ENCODE measurements at places on chromosomes 1 and 21. TPM values are rescaled to one million over a fixed set of nuclear protein-coding genes. Genes with fewer than 3 reads are reported as not detected.

DNA sequence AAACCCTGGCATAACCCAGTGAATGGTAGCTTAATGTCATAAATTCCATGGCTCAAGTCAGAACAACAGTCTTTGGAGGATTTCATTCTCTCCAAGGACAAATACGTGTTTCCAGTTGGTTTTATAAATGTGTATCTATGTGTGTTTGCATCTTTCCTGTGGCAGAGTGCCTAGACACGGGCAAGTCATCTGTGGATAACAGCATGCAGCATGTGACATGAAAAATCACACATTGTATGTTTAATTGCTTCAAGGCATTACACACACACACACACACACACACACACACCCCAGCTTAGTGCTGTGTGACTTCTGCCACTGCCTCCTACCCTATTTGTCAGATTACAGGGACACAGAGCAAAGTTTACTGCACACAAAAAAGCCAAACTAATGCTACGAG lies 68.2 kb upstream of the SSX2IP start:
- no peak overlapping the region for H3K4me3 ChIP-seq
- DNase-seq, result no peak
- no peaks in the 10 kb centered on the region for H3K36me3 ChIP-seq
- H3K27ac ChIP-seq, result no peak overlapping the region
- H3K4me1 ChIP-seq, result peaks cover 15% of the 10 kb centered on the region

DNA sequence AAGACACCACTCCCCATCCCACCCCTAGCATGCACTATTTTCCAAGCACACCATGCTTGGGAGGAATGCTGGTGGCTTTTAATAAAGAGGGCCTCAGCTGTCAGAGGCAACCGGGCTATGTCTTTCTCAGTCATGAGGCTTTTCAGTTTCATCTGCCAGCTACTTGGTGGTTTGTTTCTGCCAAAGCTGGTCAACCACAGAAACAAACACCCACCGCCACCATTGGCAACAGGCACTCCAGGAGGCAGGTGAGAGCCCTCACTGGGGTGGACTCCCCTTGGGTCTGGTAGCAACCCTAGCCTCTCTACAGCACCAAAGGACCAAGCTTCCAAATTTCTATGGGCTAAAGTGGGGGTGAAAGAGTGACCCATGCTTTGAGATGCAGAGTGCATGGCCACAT lies 54.3 kb upstream of the CD1D start:
- H3K36me3 ChIP-seq, result no peaks in the 10 kb centered on the region
- H3K4me1 ChIP-seq, result no peaks in the 10 kb centered on the region
- no peaks in the 10 kb centered on the region for H3K27me3 ChIP-seq
- no peak for DNase-seq
- H3K27ac ChIP-seq, result no peak overlapping the region

- no peaks in the 10 kb centered on the region for H3K4me1 ChIP-seq
- no peak for DNase-seq
- no peaks in the 10 kb centered on the region for H3K36me3 ChIP-seq
- H3K27ac ChIP-seq, result no peak overlapping the region
- no peaks in the 10 kb centered on the region for H3K27me3 ChIP-seq
These were observed 320.2 kb downstream of the MATN1 start for GRCh38 chr1:30403061-30403645.

GRCh38 chr1:44281962-44282703 lies 68.9 kb downstream of the DMAP1 start:
- no peaks in the 10 kb centered on the region for H3K4me1 ChIP-seq
- no peak overlapping the region for H3K27ac ChIP-seq
- DNase-seq, result no peak

Gene HSF2BP
- 0.63 TPM for total RNA-seq

DNA sequence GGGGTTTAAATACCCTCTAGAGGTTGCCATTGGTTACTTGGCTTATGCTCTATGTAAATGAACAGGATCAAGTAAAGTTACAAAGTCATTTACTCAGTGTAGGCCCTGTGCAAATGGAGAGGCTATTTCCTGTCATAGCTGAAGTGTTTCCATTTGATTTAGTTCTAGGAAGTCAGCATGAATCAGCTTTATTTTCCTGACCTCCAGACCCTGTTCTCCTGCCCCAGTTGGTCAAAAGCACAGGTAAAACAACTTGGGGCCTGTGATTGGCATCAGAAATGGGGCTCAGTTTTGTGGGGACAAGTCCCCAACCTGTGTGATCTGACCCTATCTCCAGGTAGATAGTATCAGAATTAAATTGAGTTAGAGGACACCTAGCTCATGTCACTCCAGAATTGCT lies 239.9 kb downstream of the HHAT start:
- no peaks in the 10 kb centered on the region for H3K36me3 ChIP-seq
- H3K27me3 ChIP-seq, result no peaks in the 10 kb centered on the region
- no peaks in the 10 kb centered on the region for H3K4me1 ChIP-seq
- no peak overlapping the region for H3K27ac ChIP-seq
- no peak for DNase-seq

Gene FLAD1
- total RNA-seq, result 19.5 TPM

- DNase-seq, result no peak
- H3K27me3 ChIP-seq, result no peaks in the 10 kb centered on the region
- no peaks in the 10 kb centered on the region for H3K36me3 ChIP-seq
- H3K27ac ChIP-seq, result peak overlapping the region; percentile 91
- peaks cover 34% of the 10 kb centered on the region for H3K4me1 ChIP-seq
These were observed 740 bp downstream of the DSTYK start for GRCh38 chr1:205210756-205211168.

GRCh38 chr1:203913073-203913521 lies 51.7 kb downstream of the SNRPE start:
- DNase-seq, result no peak
- no peak overlapping the region for H3K4me3 ChIP-seq
- no peaks in the 10 kb centered on the region for H3K36me3 ChIP-seq
- no peaks in the 10 kb centered on the region for H3K27me3 ChIP-seq
- H3K27ac ChIP-seq, result no peak overlapping the region

- DNase-seq, result no peak
- H3K4me3 ChIP-seq, result no peak overlapping the region
- no peak overlapping the region for H3K27ac ChIP-seq
- peaks cover 17% of the 10 kb centered on the region for H3K27me3 ChIP-seq
- no peaks in the 10 kb centered on the region for H3K36me3 ChIP-seq
- H3K4me1 ChIP-seq, result peaks cover 10% of the 10 kb centered on the region
These were observed 3.3 kb upstream of the NECTIN4 start for GRCh38 chr1:161092621-161093028.

- H3K27me3 ChIP-seq, result no peaks in the 10 kb centered on the region
- peaks cover 70% of the 10 kb centered on the region for H3K4me1 ChIP-seq
- peaks cover 27% of the 10 kb centered on the region for H3K36me3 ChIP-seq
- no peak for DNase-seq
These were observed 3.8 kb downstream of the ATP8B2 start for GRCh38 chr1:154329152-154329521.

DNA sequence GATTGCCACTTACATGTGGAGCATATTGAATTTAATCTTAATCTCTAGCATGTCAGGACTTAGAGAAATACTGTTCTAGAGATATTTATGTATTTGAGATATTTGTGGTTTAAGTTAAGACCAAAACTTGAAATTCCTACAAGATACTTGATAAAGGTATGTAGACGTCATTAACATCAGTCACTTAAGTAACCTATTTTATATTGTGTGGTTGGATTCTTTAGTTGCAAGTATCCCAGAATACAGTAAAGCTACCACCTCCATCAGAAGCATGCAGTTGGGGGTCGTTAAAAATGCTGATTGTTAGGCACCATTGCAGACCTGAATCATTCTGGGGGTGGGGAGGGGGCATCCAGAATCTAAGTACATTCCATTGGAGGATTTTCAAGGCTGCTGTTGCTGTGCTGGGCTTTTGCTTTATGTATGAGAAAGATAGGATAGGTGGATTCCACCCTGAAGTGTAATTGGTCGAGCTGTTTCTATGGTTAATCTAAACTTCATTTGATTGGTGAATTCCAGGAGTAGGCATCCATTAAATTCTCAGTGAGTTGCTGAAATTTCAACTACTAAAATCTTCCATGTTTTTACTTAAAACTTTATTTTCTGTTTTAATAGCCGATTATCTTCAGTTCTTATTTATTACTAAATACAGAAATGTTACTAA lies 4.0 kb downstream of the H3-3A start:
- no peak overlapping the region for H3K4me3 ChIP-seq
- no peak overlapping the region for H3K27ac ChIP-seq
- peaks cover 58% of the 10 kb centered on the region for H3K36me3 ChIP-seq
- peaks cover 33% of the 10 kb centered on the region for H3K4me1 ChIP-seq
- DNase-seq, result no peak

Gene RGS18
- 3.6 TPM for total RNA-seq

Gene MPL
- total RNA-seq, result 0.63 TPM

DNA sequence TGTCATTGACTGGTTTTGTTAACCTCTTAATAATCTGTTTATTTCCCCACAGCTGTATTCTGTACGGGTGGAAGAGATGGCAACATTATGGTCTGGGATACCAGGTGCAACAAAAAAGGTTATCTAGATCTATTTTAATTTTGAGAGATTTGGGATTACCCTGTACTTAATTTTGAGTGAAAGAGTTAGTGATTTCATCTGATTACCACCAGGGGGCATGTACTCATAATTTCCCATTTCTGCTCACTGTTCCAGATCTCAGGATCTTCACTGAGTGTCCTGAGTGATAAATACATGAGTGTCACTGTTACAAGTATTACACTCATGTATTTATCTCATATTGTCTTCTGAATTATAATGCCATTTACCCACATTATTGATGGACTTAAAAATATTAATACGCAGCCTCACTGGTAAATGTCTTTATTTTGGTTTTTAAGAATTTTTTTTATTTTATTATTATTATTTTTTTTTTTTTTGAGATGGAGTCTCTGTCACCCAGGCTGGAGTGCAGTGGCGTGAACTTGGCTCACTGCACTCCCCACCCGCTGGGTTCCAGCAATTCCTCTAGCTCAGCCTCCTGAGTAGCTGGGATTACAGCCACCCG lies 27.4 kb downstream of the DTL start:
- H3K4me3 ChIP-seq, result no peak overlapping the region
- DNase-seq, result no peak
- H3K36me3 ChIP-seq, result no peaks in the 10 kb centered on the region
- no peaks in the 10 kb centered on the region for H3K27me3 ChIP-seq
- no peaks in the 10 kb centered on the region for H3K4me1 ChIP-seq

- no peak overlapping the region for H3K27ac ChIP-seq
- no peaks in the 10 kb centered on the region for H3K36me3 ChIP-seq
- DNase-seq, result no peak
- no peaks in the 10 kb centered on the region for H3K4me1 ChIP-seq
- H3K27me3 ChIP-seq, result no peaks in the 10 kb centered on the region
- no peak overlapping the region for H3K4me3 ChIP-seq
These were observed 105.3 kb upstream of the CLDN14 start for GRCh38 chr21:36584980-36585940.

Gene EPS8L3
- total RNA-seq, result 0.52 TPM

Gene SFN
- total RNA-seq, result 0.33 TPM

GRCh38 chr1:66013371-66013770 lies 220.7 kb downstream of the PDE4B start:
- no peak overlapping the region for H3K27ac ChIP-seq
- no peaks in the 10 kb centered on the region for H3K36me3 ChIP-seq
- no peaks in the 10 kb centered on the region for H3K27me3 ChIP-seq
- H3K4me1 ChIP-seq, result no peaks in the 10 kb centered on the region
- DNase-seq, result no peak
- H3K4me3 ChIP-seq, result no peak overlapping the region

Gene USH2A
- total RNA-seq, result under 0.01 TPM

DNA sequence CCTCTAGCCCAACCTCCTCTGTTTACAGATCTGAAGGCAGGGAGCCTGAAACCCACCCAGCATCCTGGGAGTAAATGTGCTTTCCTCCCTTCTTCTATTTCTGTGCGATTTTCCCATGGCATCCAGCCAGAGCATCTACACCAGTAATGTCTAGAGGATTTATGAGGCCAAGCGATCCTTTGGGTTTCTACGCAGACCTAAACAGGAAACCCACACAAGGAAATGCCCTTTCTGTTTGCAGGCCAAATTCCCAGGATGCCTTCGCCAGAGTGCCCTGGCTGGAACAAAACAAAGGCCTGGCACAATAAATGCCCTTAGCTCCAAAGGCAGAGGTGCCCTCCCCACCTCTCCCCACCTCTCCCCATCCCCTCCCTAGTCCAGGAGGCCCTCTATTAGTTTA lies 110.5 kb upstream of the CDC42BPA start:
- no peak overlapping the region for H3K27ac ChIP-seq
- H3K36me3 ChIP-seq, result no peaks in the 10 kb centered on the region
- H3K4me1 ChIP-seq, result peaks cover 31% of the 10 kb centered on the region
- no peak overlapping the region for H3K4me3 ChIP-seq

GRCh38 chr1:157968946-157969345 lies 24.5 kb upstream of the KIRREL1 start:
- H3K27ac ChIP-seq, result peak overlapping the region; percentile 18
- no peaks in the 10 kb centered on the region for H3K27me3 ChIP-seq
- H3K4me3 ChIP-seq, result no peak overlapping the region
- peaks cover 13% of the 10 kb centered on the region for H3K4me1 ChIP-seq
- H3K36me3 ChIP-seq, result no peaks in the 10 kb centered on the region

GRCh38 chr1:72366466-72366865 lies 84.1 kb upstream of the NEGR1 start:
- no peak overlapping the region for H3K4me3 ChIP-seq
- H3K36me3 ChIP-seq, result no peaks in the 10 kb centered on the region
- H3K27me3 ChIP-seq, result no peaks in the 10 kb centered on the region

Gene BSND
- total RNA-seq, result not detected

DNA sequence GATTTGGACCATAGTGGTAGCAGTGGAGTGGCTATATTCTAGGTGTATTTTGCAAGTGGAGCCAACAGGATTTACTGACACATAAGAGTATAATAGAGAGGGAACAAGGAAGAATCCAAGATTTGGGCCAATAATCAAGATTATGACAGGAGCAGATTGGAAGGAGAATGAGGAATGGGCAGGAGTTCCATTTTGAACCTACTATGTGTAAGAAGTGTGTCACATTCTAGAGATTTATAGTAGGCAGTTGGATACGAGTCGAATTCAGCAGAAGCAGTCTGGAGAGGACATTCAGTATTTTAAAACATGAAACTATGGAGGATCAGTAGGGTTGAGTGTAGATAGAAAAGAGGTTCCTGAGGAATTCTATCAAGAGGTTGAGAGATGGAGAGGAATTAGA lies 21.7 kb downstream of the INKA2 start:
- peaks cover 21% of the 10 kb centered on the region for H3K36me3 ChIP-seq
- no peak overlapping the region for H3K4me3 ChIP-seq
- H3K27me3 ChIP-seq, result no peaks in the 10 kb centered on the region
- no peak overlapping the region for H3K27ac ChIP-seq
- H3K4me1 ChIP-seq, result peaks cover 36% of the 10 kb centered on the region

GRCh38 chr1:198143797-198144196 lies 13.0 kb upstream of the NEK7 start:
- no peak for DNase-seq
- H3K36me3 ChIP-seq, result no peaks in the 10 kb centered on the region
- no peak overlapping the region for H3K4me3 ChIP-seq
- no peaks in the 10 kb centered on the region for H3K27me3 ChIP-seq
- H3K4me1 ChIP-seq, result no peaks in the 10 kb centered on the region
- no peak overlapping the region for H3K27ac ChIP-seq
